ENCODE measurements at places on chromosomes 4 and X. TPM values are rescaled to one million over a fixed set of nuclear protein-coding genes. Genes with fewer than 3 reads are reported as not detected.

PAGE5 gene
- not detected for total RNA-seq

HMX1 gene
- total RNA-seq, result 0.15 TPM

GRCh38 chrX:132615391-132616131 is 126.7 kb upstream of the MBNL3 start:
- peak; percentile 56 for DNase-seq

GRCh38 chr4:7808181-7808580 is 131.5 kb downstream of the AFAP1 start:
- no peak for DNase-seq

DNA sequence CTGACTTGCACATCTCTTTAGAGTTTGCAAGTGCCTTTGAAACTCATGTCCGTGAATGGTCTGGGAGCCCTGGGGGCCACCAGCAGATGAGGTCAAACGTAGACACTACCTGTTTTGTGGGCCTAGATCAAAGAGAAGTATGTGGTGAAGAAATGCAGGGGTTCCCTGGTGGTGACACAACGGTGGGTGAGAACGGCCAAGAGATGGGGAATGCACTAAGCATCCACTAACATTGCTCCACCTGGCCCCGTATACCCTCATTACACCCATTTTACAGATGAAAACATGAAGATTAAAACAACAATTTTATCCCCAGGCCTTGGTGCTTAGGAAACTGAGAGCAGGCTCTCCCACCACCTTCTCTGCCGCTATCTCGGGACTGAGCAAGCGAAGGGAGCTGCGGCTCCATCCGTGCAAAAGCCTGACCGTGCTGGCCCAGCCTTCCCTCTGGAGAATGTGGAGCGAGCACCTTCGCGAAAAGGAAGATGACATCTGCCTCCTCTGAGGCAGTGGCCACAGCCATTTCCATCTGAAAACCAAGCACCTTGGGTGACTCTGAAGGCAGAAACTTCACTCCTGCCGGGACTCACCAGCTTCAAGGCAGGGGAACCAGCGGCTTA is 91.9 kb downstream of the EVC2 start:
- no peak for DNase-seq

GRCh38 chr4:185357211-185357610 is 38.5 kb downstream of the LRP2BP start:
- DNase-seq, result no peak

DNA sequence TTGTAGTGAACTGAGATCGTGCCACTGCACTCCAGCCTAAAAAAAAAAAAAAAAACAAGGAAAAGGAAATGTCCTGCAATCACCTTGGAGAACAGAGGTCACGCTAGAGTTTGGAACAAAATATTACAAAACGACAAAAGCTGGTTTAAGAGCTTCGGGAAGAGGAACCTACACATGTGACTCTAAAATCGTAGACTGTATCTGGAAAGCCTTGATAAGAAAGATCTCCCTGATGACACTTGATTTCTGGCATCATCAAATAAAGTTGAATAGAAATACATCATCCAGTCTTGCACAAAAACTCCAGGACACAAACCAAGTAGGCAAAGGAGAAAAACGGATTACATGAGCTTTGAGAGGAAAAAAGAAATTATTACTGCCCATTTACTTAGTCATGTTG is 31.1 kb upstream of the DOCK11 start:
- DNase-seq, result no peak

- no peak for DNase-seq
Measured at GRCh38 chr4:79467246-79467932, 59.4 kb upstream of the GK2 start.

Measured in A673 (cell line).